ENCODE measurements at places on chromosomes 12 and 14. TPM values are rescaled to one million over a fixed set of nuclear protein-coding genes. Genes with fewer than 3 reads are reported as not detected.

The RAD9B gene
- total RNA-seq: not detected

The KRT81 gene
- 178 TPM for total RNA-seq

The ANKLE2 gene
- 111 TPM for total RNA-seq

The PIANP gene
- total RNA-seq: not detected

DNA sequence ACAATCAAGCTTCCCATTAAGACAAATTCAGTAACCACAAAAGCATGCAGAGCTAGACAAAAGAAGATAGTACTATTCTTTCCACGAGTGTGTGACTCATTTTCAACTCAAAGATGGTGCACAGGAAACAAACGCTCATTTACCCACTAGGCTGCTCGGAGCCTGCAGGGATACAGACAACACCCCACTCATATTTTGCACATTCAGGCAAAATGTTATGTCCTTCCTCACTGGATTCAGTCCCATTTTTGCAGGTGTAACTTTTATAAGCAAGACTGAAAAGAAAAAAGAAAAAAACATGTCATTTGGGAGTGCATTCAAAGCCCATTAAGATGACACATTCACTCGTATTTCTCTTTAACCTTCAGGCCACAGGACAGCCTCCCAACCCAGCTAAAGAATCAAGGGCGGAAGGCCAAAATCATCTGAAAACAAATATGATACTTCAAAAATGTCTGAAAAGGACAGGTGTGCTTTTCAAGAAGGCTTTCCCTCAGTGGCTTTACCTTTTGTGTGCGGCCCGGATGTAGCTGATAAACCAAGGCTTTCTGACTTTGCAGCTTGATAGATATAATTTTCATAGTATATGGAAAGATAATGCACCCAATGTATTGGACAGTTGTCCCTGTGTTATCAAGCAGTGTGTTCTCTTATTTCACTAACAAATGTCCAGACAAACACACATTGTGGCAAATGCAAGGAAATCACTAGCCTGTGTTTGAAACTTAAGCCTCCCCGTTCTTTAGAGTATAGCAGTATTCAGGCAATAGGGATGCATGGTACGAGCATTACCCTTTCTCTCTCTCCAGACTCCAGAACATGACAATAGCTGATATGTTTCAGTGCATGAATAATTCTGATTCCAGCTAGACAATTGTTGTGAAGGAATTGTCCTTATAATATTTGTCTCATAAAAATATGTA lies 147.8 kb upstream of the KRR1 start:
- peak; percentile 61 for DNase-seq

GRCh38 chr12:25459541-25459951 lies 93.5 kb downstream of the LMNTD1 start:
- no peak for DNase-seq

GRCh38 chr12:27190761-27191160 lies 53.3 kb upstream of the STK38L start:
- no peak for DNase-seq

DNA sequence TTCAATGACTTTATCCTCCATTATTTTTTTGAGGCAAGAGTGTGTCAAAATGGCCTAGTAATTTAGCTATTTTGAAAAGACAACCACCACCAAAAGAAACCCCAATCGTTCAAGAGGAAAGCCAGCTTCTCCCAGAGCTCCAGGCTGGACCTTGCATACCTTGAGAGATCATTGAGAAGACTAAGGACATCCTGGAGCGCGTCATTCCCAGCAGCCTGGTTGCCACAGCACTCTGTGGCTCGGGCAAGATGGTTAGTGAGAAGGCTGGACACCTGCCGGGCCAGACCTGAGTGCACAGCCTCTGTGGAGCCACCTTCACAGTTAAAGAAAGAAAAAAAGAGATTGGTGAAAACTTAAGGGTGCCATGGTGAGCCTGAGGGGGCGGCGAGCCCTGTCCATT lies 111.4 kb downstream of the TRAFD1 start:
- DNase-seq: no peak
